Activated naive CD8-positive, alpha-beta T cell treated with anti-CD3 and anti-CD28 coated beads for 36 hours (primary cell): ENCODE measurements at places on chromosomes 4 and X. TPM values are rescaled to one million over a fixed set of nuclear protein-coding genes. Genes with fewer than 3 reads are reported as not detected.

Gene CTAG1A
- total RNA-seq = not detected

Gene HTN3
- total RNA-seq = not detected

Gene GBA3
- not detected for total RNA-seq

Gene SPANXA1
- total RNA-seq = not detected

Gene NAA11
- not detected for total RNA-seq

Gene RASGEF1B
- total RNA-seq = 6.7 TPM

Gene GPC3
- total RNA-seq = 0.18 TPM

Gene DCLK2
- not detected for total RNA-seq
